ENCODE measurements at places on chromosomes 16 and 17.

GRCh38 chr16:6023449-6023848 is 925.9 kb upstream of the EEF2KMT start:
- no peak overlapping the region for H3K27ac ChIP-seq
- no peaks in the 10 kb centered on the region for H3K36me3 ChIP-seq
- no peak for DNase-seq
- no peaks in the 10 kb centered on the region for H3K27me3 ChIP-seq
- no peak overlapping the region for H3K4me3 ChIP-seq

GRCh38 chr17:19294443-19294842 is 57.3 kb downstream of the EPN2 start:
- H3K27me3 ChIP-seq: no peaks in the 10 kb centered on the region
- H3K4me3 ChIP-seq: no peak overlapping the region
- H3K4me1 ChIP-seq: no peaks in the 10 kb centered on the region
- H3K27ac ChIP-seq: no peak overlapping the region
- H3K36me3 ChIP-seq: no peaks in the 10 kb centered on the region

GRCh38 chr17:33873201-33873617 is 381.9 kb upstream of the CCL2 start:
- peaks cover 4% of the 10 kb centered on the region for H3K4me1 ChIP-seq
- H3K27me3 ChIP-seq: no peaks in the 10 kb centered on the region
- no peak for DNase-seq
- H3K4me3 ChIP-seq: no peak overlapping the region
- H3K27ac ChIP-seq: no peak overlapping the region

GRCh38 chr17:80786470-80786869 is 205.2 kb upstream of the CHMP6 start:
- no peaks in the 10 kb centered on the region for H3K36me3 ChIP-seq
- H3K4me3 ChIP-seq: no peak overlapping the region
- peaks cover 20% of the 10 kb centered on the region for H3K4me1 ChIP-seq
- H3K27ac ChIP-seq: no peak overlapping the region

DNA sequence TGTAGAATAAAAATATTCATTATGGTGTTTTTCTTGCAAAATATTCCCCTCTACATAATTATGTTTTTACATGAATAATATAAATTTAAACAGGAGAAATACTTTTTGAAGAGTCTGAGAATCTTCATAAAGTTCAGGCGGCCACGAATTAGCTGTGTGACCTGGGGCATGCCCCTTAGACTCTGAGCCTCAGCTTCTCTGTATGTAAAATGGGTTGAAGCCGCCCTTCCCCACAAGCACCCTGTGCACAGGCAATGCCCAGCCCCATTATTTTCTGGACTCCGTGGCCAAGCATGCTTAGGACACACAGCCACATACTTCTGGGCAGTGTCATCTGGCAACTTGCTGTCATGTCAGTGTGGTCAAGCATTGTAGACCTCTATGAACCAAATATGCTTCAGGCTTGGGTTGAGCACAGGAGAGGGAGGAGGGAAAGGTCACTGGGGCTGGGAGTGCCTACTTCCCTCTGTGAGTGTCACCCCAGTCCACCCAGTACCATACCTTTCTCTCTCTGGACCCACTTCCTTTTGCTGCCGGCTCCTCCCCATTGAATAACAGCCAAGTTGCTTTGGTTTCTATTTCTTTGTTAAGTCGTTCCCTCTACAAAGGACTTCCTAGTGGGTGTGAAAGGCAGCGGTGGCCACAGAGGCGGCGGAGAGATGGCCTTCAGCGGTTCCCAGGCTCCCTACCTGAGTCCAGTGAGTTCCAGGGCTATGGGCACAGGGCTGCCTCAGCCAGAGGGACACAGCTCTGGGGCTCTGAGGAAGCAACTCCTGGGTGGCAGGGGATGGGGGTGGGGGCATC is at the start of gene LGALS9:
TSS of gene LGALS9 (plus strand) at position 582 of the 804 bp plus-strand sequence. CDS start at position 660, 78 bp downstream.
- H3K36me3 ChIP-seq: no peaks in the 10 kb centered on the region
- no peaks in the 10 kb centered on the region for H3K4me1 ChIP-seq
- H3K27me3 ChIP-seq: no peaks in the 10 kb centered on the region
- no peak for DNase-seq
- no peak within 1 kb of the TSS for H3K27ac ChIP-seq

DNA sequence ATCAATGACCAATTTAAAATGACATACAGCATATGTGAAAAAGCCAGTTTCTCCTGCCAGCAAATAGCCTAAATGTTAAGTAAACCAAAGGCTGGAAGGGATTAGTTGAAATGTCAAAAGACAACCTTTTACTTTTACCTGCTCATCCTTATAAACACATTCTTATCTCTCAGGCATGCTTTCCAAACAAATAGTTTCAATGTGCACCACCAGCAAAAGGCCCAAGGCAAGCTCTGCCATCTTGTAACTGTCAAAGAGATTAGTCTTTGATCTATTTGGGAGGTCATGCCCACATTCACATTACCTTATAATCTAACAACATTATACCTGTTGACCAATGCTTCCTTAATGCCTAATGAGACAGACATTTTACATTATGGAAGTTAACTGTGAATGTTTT is 132.2 kb upstream of the NACA2 start:
- H3K4me3 ChIP-seq: no peak overlapping the region
- H3K27me3 ChIP-seq: no peaks in the 10 kb centered on the region
- peaks cover 8% of the 10 kb centered on the region for H3K4me1 ChIP-seq
- no peak overlapping the region for H3K27ac ChIP-seq
- DNase-seq: peak; percentile 44

- H3K36me3 ChIP-seq: no peaks in the 10 kb centered on the region
- no peak overlapping the region for H3K27ac ChIP-seq
- H3K4me1 ChIP-seq: no peaks in the 10 kb centered on the region
- no peaks in the 10 kb centered on the region for H3K27me3 ChIP-seq
Measured at GRCh38 chr17:8447799-8448198, 12.1 kb downstream of the NDEL1 start.

DNA sequence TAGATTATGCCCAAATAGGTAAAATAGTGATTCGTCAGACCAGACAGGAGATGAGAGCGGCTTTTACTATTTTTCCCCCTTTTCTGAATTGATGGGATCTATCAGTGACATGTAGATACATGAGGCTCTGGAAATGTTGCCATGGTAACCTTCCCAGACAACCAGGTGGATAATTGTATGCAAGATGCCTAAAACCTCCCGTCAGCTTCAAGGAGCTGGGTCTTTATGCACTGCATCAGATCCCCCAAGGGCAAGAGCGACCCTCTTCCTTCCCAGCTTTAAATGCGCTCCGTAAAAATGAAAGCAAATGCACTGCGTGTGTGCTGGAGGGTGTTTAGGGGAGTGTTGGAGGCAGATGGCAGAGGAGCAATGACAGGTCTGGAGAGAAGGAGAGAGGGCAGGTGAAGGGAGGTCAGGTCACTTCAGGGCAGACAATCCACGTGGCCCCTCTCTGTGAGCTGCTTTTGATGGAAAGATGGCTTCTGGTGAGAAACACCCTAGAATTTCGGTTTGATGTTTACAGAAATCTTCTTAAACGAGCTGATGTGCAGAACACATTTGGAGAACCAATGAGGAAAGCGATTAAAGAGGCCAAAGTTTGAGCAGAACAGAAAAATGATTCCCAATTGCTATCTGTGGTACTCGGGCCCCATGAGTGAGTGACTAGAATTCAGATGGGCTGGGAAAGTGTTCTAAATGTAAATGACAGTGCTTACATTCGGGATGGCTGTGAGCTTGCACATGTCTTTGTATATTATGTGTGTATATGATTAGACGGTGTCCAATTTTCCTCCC is 461.7 kb upstream of the HSBP1 start:
- no peaks in the 10 kb centered on the region for H3K36me3 ChIP-seq
- DNase-seq: no peak
- H3K27me3 ChIP-seq: no peaks in the 10 kb centered on the region
- H3K4me3 ChIP-seq: no peak overlapping the region
- no peaks in the 10 kb centered on the region for H3K4me1 ChIP-seq
- H3K27ac ChIP-seq: no peak overlapping the region

DNA sequence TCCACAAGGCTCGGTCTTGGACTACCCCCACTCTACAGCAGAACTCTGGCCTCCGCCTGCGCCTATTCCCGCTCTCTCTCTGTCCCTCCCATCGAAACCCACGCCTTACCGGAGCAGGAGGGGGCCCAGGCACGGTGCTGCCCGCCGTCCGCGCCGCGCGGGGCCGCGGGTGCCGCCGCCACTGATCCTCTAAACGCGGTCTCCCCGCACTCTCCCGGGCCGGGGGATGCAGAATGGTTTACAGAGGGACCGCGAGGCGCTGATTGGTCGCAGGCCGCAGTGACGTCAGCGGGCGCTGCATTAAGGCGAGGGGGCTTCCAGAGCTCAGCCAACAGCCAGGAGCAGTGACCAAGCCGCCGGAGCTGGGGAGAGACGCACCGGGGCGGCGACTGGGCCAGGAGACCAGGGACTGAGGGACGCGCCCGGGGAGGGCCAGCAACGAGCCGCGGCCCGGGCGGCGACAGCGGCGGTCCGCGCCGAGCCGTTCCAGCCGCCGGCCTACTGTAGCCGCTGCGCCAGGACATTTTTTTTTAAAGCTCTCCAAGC is 747 bp upstream of the LHX1 start:
- peaks cover 31% of the 10 kb centered on the region for H3K27me3 ChIP-seq
- DNase-seq: peak; percentile 40
- no peak overlapping the region for H3K27ac ChIP-seq
- H3K4me3 ChIP-seq: peak overlapping the region; percentile 36
- no peaks in the 10 kb centered on the region for H3K36me3 ChIP-seq
- H3K4me1 ChIP-seq: peaks cover 23% of the 10 kb centered on the region

- H3K4me3 ChIP-seq: no peak overlapping the region
- DNase-seq: peak; percentile 69
- no peaks in the 10 kb centered on the region for H3K36me3 ChIP-seq
- no peaks in the 10 kb centered on the region for H3K27me3 ChIP-seq
- no peak overlapping the region for H3K27ac ChIP-seq
Measured at GRCh38 chr17:45231481-45232116, 9.9 kb downstream of the FMNL1 start.

- no peaks in the 10 kb centered on the region for H3K27me3 ChIP-seq
- H3K4me3 ChIP-seq: peak overlapping the region; percentile 44
- no peak for DNase-seq
- H3K27ac ChIP-seq: no peak overlapping the region
- no peaks in the 10 kb centered on the region for H3K36me3 ChIP-seq
Measured at GRCh38 chr17:8155231-8155995, 3.2 kb upstream of the PER1 start.

DNA sequence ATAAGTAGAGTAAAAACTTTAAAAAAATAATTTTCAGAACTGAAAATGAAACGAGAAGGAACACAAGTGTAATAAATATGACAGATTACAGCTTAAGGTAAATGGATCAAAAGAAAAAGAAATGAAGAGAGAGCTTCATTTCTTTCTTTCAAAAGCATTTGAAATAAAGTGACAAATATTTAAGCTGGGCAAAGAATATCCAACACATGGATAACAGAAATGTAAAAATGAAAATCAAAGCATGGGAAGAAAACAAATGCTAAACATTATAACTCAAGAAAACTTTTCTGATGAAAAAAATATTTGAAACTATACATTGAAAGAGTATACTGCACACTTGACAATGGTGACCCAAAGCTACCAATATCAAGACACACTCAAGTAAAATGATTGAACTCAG is 143.6 kb upstream of the IRX5 start:
- DNase-seq: no peak
- no peaks in the 10 kb centered on the region for H3K27me3 ChIP-seq

DNA sequence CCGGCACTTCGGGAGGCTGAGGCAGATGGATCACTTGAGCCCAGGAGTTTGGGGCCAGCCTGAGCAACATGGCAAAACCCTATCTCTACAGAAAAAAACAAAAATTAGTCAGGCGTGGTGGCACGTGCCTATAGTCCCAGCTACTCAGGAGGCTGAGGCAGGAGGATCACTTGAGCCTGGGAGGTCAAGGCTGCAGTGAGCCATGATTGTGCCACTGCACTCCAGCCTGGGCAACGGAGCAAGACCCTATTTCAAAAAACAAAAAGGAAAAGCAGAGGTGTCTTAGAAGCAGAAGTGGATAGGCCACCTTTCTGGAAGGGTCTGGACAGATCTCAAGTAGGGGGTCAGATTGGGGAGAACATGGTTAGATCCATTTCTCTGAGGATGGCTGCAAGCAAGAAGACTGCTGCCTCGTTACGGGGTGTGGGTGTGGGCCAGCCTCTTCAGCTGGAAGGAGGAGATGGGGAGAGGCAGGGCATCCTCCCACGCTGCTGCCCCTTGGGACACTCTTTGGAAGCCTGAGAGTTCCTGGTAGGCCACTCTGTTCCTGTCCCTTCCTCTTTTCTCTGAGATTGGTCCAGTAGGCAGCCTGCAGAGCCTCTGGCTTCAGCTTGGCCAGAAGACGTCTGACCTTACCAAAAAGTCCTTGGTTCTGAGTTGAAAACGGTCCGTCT is 208.0 kb downstream of the MSI2 start:
- no peak overlapping the region for H3K4me3 ChIP-seq
- H3K36me3 ChIP-seq: no peaks in the 10 kb centered on the region
- peaks cover under 1% of the 10 kb centered on the region for H3K4me1 ChIP-seq
- DNase-seq: no peak
- H3K27me3 ChIP-seq: no peaks in the 10 kb centered on the region

DNA sequence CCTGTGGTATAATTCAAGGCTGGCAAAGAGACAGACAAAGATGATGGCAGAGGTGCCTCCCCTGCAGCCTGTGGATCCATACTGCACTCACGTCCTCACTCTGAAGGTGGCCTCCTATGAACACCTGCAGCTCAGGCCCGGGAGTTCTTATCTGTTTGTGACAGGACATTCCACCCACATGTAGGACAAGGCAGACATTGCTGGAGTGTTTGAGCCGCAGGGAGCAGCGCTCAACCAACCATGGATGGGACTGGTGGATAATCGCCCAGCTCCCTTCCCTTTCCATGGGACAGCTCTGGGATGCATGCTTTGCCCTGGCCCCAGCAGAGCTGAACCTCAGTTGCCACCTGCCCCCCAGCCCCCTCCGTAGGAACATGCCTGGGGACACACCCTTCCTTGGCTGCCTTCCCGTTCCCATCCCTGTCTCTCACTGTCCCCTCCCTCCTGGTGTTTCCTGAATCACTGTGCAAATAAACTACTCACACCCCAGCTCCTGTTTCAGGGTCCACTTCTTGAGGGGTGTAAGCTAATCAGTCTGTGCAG is 22.2 kb downstream of the ITPRIPL2 start:
- H3K4me3 ChIP-seq: no peak overlapping the region
- H3K36me3 ChIP-seq: no peaks in the 10 kb centered on the region
- no peaks in the 10 kb centered on the region for H3K27me3 ChIP-seq
- H3K4me1 ChIP-seq: peaks cover 16% of the 10 kb centered on the region
- peak; percentile 65 for DNase-seq
- H3K27ac ChIP-seq: no peak overlapping the region

GRCh38 chr17:45900136-45900535 is 5.8 kb downstream of the MAPT start:
- H3K27ac ChIP-seq: no peak overlapping the region
- no peak overlapping the region for H3K4me3 ChIP-seq
- peaks cover 1% of the 10 kb centered on the region for H3K27me3 ChIP-seq
- H3K36me3 ChIP-seq: no peaks in the 10 kb centered on the region
